ENCODE measurements at places on chromosomes 2 and 18. TPM values are rescaled to one million over a fixed set of nuclear protein-coding genes. Genes with fewer than 3 reads are reported as not detected.

Gene WNT6
- 1.8 TPM for total RNA-seq

Gene PELI1
- 10.9 TPM for total RNA-seq

Gene CLEC4F
- total RNA-seq: not detected

Gene C2orf92
- total RNA-seq: 3.1 TPM

DNA sequence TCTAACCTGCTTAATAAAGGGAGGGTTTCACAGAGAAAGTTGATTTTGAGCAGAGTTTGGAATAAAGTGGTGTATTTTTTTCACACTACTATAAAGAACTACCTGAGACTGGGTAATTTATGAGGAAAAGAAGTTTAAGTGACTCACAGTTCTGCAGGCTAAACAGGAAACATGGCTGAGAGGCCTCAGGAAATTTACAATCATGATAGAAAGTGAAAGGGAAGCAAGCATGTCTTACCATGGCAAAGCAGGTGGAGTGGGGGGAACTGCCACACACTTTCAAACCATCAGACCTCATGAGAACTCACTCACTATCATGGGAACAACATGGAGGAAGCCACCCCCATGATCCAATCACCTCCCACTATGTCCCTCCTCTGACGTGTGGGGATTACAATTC, 546.7 kb downstream of the EPHA4 start:
- DNase-seq: no peak

GRCh38 chr18:59123588-59124369, 15.9 kb upstream of the SEC11C start:
- no peak for DNase-seq

- no peak for DNase-seq
Observed at GRCh38 chr18:28095041-28095440, 81.9 kb downstream of the CDH2 start.

GRCh38 chr2:222972420-222972819, 79.6 kb upstream of the KCNE4 start:
- DNase-seq: no peak

- no peak for DNase-seq
Observed at GRCh38 chr2:25245141-25245540, 76.8 kb upstream of the POMC start.

DNA sequence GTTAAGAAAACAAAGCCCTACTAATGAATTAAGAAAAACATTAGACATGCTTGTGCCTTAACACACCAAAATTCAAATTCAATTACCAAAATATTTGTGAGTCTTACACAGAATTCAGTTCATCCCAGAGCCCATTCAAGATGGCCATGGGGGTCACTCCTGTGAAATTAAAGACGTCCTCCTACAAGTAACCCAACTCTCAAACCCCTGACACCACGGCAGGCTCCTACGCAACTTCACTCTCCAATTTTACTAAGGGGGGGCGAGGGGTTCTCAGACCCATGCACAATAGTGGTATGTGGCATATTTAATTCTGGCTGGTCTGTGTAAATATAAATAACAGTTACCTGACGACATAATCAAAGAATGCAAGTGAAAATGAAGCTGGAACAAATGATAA, 5.0 kb downstream of the ZNF516 start:
- no peak for DNase-seq

DNA sequence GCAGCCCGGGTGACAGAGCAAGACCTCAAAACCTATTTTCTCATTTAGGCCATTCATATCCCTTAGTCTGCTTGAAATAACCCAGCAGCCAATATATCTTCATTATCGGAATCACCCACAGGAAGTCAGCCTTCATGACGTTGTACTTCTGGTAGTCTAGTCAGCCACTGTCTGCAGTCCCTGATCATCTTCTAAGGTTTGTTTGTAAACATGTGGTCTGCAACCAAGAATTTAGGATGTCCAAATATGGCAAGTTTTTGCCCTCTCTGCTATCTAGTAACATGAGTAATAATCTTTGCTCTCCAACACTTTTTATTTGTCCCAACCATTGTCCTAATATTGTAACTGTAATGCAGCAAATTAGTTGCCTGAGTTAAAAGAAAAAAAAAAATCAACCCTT, 92.5 kb downstream of the PRPF40A start:
- DNase-seq: no peak
